Fibroblast of skin of left quadriceps (primary cell): ENCODE measurements at places on chromosomes 12 and 14.

DNA sequence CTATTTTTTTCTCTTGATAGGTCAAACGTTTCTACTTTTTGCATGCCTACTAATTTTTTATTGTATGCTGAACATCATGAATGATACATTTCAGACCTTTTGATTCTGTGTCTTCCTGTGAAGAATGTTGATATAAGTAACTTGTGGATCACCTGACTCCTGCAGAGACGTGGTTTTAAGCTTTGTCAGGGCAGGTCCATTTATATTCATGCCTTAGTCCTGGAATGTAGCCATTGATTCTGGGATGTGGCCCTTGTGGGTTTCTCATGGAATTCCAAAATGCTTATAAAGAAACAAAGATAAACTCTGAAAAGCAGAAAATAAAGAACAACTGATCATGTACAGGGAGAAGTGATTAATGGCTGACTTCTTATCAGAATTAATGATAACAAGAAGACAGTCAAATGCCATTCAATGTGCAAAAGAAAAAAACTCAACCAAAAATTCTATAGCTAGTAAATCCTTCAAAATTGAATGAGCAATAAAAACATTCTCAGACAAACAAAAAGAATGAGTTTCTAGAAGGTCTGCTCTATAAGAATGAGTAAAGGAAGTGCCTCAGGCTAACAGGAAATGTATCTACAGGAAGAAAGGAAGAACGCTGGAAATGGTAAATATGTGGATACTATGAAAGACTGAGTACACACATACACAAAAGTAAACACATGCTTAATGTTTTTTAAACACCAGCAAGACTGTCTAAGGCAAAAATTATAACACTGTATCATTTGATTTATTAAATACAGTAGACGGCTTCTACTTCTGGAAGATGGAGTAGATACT lies 284.8 kb upstream of the DIO3 start:
- DNase-seq, result no peak

- no peak for DNase-seq
These were observed 1.1 kb downstream of the PAX9 start for GRCh38 chr14:36662543-36663403.

GRCh38 chr12:45975506-45975905 lies 14.9 kb downstream of the SCAF11 start:
- no peak for DNase-seq

DNA sequence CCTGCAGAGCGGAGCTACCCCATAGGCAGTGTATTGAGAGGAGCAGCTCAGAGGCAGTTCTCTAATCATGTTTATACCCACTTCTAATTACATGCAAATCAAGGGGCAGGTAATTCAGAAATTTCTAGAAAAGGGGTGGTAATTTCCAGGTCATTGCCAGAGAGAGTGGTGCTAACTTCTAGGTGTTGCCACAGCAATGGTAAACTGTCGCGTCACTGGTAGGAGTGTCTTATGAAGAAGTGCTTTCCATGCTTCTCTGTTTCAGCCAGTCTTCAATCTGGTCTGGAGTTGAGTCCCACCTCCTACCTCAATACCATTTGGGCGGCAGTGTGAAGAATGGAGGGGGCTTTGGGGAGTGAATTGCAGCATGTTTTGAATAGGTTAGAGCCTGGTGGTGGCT lies 8.5 kb upstream of the AMN1 start:
- no peak for DNase-seq

DNA sequence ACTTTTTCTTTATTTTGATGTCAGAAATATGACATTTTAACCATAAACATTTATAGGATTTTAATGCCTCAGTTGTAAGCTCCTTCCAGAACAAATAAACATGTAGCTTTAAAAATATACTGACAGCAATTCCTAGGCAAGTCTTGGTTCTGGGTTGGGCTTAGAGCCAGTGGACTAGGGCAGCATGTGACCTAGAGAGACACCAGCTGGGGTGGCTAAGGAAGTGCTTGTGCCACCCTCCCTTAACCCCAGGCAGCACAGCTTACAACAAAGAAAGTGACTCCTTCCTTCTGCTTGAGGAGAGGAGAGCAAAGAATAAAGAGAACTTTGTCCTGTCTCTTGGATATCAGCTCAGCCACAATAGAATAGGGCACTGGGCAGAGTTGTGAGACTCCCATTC lies 61.6 kb upstream of the KTN1 start:
- no peak for DNase-seq

DNA sequence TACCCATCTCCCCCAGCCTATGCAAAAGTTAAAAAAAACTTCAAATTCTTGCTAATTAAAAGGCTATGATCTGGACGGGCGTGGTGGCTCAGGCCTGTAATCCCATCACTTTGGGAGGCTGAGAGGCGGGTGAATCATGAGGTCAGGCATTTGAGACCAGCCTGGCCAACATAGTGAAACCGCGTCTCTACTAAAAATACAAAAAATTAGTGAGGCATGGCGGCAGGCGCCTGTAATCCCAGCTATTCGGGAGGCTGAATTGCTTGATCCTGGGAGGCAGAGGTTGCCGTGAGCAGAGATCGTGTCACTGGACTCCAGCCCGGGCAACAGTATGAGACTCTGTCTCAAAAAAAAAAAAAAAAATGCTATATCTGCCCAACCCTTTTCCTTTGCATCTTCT lies 925.4 kb downstream of the GALC start:
- DNase-seq, result no peak

DNA sequence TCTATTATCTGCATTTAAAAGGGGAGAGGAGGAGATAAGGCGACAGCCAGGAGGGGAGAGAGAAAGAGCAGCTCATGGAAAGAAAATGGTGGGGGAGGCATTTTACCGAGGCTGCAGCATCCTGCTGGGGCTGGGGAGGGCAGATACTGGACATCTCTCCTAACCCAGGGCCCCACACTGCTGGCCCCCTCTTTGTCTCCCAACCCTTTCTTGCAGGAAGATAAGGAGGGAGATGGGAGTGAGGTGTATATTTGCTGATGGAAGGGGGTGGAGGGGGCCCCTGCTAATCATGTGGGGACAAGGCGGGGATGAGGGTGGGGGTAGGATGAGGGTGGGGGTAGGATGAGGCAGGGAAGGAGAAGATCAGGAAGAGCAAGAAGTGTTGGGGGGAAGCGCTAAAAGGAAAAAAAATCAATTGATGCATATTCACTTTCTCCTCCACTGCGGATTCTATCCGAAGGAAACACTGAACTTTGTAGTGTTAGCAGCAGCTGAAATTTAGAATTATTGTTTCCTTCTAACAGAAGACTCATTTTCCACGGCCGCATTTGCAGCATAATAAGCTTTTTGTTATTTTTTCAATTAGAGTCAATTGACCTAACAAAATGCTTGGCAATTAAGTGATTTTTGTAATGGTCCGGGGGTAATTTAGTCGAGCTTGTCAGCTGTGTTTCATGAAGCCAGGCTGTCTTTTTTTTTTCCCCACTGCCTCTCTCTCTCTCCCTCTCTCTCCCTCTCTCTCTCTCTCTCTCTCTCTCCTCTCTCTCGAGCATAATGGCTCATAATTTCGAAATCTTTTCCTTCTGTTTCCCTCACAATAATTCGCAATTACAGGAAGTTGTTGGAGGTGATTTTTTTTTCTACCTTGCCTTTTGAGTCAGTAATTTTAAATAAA lies 1134.6 kb downstream of the BCL11B start:
- DNase-seq, result peak; percentile 14

GRCh38 chr14:56125772-56126636 lies 7.8 kb downstream of the PELI2 start:
- no peak for DNase-seq

- DNase-seq, result no peak
These were observed 549.6 kb downstream of the DIO2 start for GRCh38 chr14:79661752-79662151.

DNA sequence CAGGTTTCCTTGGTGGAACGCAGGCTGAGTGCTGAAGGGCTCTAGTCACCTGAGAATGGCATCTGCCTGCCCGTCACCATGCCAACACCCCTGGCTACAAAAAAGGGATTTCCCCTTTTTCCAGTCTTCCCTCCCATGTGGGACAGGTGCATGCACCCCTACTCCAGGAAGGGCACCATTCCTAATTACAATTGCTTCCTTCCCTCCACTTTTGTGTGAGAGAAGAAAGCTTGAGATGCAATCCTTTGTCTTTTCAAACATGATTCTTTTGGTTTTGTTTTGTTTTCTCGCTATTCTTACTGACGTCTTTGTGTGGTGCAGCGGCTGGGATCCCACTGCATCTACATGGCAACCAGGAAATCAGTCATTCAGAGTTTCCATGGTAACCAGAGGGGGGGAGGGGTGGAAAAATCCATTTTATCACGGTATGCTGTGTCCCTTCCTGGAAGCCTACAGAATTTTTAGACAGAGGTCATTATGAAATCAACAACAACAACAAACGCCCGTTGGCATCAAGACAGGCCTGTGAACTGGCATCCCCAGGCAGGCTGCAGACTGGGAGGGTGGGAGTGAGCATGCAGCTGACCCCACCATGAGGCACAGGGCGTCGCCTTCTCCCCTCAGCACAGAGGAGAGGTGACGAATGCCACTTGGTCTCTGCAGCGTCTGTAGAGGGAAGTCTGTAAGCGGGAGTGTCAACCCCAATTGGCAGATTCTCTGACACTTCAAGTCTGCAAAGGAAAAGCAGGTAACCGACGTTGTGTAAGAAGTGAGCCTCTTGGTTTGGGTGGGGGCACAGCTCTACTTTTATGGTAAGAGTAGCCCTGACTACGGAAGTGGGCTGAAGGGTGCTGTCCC lies 13.6 kb upstream of the GNG2 start:
- no peak for DNase-seq

- DNase-seq, result peak; percentile 36
These were observed 2.3 kb downstream of the MEG3 start for GRCh38 chr14:100828031-100828769.

DNA sequence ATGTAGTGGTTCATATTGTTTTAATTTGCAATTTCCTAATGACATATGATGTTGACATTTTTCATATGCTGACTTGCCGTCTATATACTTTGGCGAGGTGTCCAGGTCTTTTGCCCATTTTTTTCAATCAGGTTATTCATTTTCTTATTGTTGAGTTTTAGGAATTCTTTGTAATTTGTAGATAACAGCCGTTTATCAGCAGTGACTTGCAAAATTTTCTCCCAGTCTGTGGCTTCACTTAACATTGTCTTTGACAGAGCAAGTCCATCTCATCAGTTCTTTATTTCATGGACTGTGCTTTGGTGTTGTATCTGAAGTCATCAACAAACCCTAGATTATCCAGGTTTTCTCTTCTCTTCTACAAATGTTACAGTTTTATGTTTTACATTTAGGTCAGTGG lies 12.6 kb upstream of the KLHDC2 start:
- no peak for DNase-seq

- DNase-seq, result no peak
These were observed 51.4 kb downstream of the NCOR2 start for GRCh38 chr12:124515981-124516380.

DNA sequence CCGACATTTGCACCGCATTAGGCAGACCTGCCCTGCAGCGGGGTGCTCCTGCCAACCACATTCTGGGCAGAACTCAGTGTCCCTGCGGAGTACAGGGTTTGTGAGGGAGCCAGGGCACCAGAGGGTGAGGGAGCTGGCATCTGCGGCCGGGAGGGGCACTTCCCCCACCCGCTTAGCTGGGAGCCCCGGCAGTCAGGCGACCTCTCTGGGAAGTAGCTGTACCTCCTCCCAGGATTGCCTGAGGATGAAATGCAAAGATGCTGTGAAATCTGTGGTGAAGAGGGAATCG lies 58.6 kb downstream of the ANKRD9 start:
- DNase-seq, result no peak

DNA sequence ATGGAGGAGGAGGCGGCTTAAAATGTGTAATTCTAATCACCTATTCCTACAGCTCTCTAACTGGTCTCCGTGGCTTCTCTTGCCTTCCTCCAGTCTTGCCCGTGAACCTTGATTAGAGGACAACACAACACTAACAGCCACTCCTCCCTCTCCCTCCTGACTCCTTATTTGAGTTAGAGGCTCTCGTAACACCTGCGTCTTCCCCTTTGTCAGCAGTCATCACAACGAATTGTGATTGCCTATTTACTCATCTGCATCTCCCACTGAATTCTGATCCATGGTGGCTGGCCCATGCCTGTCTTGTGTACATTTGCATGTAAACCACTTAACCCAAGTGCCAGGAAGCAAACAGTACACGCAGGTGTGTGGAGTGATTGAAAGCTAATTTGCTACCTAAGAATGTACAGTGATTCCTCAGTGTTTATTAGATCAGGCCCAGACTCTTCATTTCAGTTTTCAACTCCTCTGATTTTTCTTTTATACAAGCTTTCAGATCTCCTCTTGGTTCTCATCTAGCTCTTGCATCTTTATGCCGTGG lies 154.5 kb downstream of the MON2 start:
- DNase-seq, result no peak
